CD4-positive, alpha-beta memory T cell (primary cell): ENCODE measurements at places on chromosomes 2 and 18. TPM values are rescaled to one million over a fixed set of nuclear protein-coding genes. Genes with fewer than 3 reads are reported as not detected.

GRCh38 chr2:145324748-145325147 is 804.8 kb upstream of the ZEB2 start:
- H3K27me3 ChIP-seq: no peaks in the 10 kb centered on the region
- H3K4me1 ChIP-seq: peaks cover 8% of the 10 kb centered on the region
- H3K27ac ChIP-seq: no peak overlapping the region

The SNORC gene
- 1.5 TPM for total RNA-seq

DNA sequence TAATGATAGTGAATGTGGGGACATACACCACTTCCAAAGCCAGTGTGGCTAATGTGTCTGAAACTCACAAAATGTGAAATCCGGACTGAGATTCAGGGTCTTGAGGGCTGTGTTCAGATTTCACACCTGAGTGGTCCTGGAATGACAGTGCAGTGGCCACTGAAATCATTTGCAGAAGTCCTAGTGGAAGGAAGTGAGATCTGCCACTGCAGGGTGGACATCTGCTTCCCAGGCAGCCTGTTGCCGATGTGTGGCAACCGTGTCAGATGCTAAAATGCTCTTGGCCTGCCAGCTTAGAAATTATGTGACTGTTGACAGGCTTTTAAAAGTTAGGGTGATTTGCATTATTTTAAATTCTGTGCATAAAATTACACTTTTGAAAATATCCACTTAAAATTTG is 77.8 kb upstream of the TMEM200C start:
- no peak overlapping the region for H3K4me3 ChIP-seq
- H3K27ac ChIP-seq: no peak overlapping the region
- H3K4me1 ChIP-seq: no peaks in the 10 kb centered on the region
- no peaks in the 10 kb centered on the region for H3K36me3 ChIP-seq

The ATP6V1B1 gene
- not detected for total RNA-seq

DNA sequence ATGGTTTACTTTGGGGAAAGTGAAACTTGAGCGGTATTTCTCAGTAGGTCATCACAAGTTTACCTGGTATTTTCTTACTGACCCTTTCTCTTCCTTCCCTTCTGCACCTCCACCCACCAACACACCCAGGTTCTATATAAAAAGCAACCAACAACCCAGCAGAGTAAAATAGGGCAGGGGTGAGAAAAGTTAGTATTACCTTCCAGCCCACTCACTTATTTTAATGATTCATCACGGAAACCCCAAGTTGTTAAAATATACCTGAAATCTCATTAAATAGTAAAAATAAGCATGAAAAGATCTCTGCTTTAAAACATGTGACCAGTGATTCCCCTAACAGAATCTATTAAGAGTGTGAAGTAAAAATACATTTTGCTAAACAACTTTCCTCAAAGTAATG is 306.1 kb downstream of the ZEB2 start:
- peak overlapping the region; percentile 23 for H3K4me3 ChIP-seq
- H3K27ac ChIP-seq: no peak overlapping the region
- peaks cover 26% of the 10 kb centered on the region for H3K4me1 ChIP-seq
- no peaks in the 10 kb centered on the region for H3K36me3 ChIP-seq
- no peak for DNase-seq

GRCh38 chr18:75218065-75218923 is 7.7 kb downstream of the TSHZ1 start:
- H3K36me3 ChIP-seq: no peaks in the 10 kb centered on the region
- H3K27me3 ChIP-seq: no peaks in the 10 kb centered on the region
- H3K4me3 ChIP-seq: no peak overlapping the region
- DNase-seq: no peak
- peaks cover 63% of the 10 kb centered on the region for H3K4me1 ChIP-seq
- H3K27ac ChIP-seq: no peak overlapping the region

The NTSR2 gene
- total RNA-seq: not detected

The PLGLB2 gene
- total RNA-seq: 3.3 TPM
